ENCODE measurements at places on chromosomes 3 and 15.

GRCh38 chr15:63699101-63699785, 102.1 kb downstream of the FBXL22 start:
- no peak for DNase-seq

DNA sequence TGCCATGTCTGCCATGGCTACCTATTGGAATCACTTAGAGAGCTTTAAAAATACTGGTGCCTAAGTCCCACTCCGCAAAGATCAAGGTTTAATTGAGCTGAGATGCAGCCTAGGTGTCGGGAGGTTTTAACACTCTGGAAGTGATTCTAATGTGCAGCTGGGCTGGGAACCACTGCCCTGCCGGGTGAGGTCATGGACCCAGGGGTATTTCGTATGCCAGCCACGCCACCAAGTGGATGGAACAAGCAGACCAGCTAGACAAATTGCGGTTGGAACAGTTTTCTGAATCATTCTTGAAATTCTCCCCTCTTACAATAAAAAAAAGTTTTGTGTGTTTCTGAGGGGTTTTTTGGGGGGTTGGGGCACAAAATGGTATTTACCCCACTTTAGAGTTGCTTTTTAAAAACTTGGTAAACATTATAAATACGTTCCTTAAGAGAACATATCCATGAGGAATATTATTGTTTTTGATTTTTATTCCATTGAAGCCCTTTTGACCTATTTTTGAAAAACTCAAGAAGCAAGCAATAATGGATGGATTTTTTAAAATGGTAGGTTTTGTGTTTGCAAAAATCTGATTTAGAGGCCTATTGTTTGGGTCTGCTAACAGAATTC, 66.2 kb upstream of the CSTA start:
- peak; percentile 37 for DNase-seq

DNA sequence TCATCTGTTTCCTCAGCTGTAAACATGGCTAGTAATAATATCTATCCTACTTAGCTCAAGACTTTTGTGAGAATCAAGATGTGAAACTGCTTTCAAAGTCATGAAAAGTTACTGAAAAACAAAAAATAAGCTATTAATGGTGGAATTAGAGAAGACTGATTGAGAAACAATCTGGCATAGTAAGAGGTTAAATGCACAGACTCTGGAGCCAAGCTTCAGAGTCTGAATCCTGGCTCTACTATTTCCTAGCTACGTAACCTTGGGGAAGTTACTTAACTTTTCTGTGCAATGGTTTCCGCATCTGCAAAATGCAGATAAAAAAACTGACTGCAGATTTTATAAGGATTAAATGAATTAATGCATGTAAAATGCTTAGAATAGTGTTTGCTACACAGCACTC, 28.8 kb downstream of the LRRFIP2 start:
- DNase-seq, result no peak

DNA sequence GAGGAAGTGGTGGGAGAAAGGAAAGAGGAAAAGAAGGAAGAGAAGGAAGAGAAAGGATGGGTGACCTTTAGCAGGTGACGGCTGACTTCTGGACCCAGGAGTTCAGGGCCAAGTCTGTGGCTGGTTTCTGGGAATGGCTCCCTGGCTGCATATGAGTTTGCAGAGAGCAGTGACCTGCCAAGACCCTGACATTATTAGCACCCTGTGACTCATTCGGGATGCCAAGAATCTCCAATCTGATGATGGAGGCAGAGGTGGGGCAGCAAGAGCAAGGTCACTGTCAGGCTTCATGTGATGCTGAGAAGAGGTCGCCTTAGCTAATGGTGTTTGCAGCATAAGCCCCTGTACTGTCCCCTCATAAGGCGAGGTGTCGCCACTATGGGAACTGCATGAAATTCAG, 42.6 kb downstream of the MYZAP start:
- DNase-seq, result no peak

DNA sequence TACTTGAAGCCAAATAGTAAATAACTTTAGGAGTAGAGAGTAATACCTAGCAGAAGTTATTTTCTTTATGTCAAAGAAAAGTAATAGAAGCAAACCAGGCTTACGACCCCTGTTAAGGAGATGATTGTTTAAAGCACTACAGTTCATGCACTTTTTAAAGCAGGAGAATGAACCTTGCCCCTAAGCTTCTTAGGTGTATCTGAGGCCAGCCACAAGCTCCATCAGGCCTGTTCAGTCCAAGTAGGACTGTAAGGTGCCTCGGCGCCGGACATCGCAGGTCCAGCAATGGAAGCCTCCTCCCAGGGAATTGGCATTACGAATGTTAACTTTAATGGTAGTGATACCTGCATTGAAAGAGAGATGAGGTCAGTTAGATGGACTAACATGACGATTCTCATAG, 16.5 kb downstream of the GATM start:
- no peak for DNase-seq

DNA sequence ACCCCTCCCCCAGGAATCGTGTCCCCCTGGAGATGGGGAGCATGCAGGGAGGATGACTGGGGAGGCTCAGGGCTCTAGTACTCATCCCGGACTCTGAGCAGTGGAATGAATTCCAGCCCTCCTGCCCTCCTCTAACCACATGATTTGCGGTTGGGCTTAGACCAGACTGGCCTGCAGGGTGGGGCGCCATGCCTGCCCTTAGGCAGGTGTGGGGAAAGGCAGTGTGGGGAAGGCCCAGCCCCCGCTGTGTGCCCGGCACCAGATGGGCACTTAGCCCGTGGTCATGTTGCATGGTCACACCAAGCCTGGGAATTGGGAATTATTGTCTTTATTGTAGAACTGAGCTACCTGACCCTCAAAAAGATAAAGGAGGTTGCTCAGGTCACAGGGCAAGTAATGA, 283.8 kb downstream of the TLE3 start:
- no peak for DNase-seq

GRCh38 chr15:25687689-25688088, 175.4 kb downstream of the ATP10A start:
- no peak for DNase-seq

- DNase-seq, result peak; percentile 49
These were observed 1.3 kb downstream of the SLC7A14 start for GRCh38 chr3:170584585-170585007.

DNA sequence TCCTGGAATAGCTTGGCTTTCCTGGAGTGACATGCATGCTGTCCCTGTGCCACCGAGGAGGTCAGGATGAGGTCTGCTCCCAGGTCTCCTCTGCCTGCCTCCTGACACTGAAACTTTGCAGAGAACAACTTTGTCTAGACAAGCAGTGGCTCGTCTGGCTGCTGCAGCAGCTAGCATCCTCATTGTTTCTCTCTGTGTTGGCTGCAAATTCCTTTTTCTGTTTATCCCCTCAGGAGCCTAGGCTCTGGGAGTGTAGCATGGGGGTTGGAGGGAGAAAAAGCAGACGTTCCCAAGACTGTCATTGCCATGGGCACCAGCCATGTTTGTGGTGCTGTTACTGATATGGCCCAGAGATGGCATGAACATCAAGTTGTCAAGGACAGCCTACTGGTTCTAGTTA, 208.7 kb upstream of the LRIG1 start:
- no peak for DNase-seq

DNA sequence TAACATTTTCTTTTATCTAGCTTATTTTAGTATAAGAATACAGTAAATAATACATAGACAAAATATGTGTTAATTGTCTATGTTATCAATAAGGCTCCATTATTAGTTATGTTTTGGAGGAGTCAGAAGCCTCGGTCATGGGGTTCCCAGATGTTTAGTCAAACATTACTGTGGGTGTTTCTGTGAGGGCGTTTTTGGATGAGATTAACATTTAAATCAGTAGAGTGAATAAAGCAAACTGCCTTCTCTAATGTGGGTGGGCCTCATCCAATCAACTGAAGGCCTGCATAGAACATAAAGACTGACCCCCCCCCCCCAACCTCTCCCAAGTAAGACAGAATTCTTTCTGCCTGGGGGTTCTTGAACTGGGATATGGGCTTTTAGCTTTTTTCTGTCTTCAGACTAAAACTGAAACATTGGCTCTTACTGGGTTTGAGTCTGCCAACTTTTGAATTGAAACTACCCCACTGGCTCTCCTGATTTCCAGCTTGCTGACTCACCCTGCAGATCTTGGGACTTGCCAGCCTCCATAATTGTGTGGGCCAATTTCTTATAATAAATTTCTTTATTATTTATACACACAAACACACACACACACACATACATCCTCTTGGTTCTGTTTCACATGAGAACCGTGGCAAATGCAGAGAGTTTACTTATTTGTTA, 192.0 kb downstream of the TPRG1 start:
- no peak for DNase-seq

DNA sequence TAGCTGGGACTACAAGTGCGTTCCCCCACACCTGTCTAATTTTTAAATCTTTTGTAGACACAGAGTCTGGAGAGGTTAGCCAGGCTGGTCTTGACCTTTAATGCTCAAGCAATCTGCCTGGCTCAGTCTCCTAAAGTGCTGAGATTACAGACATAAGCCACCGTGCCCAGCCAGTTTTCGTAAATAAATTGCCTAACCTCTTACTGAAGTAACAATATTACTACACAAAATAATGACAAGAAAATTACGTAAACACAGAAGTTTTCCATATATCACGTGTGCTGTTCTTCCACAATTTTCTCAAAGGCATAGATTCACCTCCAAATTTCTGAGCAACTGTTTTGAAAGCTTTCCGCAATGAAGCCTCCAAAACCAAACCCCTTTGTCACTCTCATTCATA, 58.1 kb upstream of the PROK2 start:
- no peak for DNase-seq

GRCh38 chr15:68663526-68663925, 84.7 kb downstream of the CORO2B start:
- DNase-seq, result no peak

- DNase-seq, result no peak
These were observed 87.7 kb downstream of the TGFBR2 start for GRCh38 chr3:30694148-30694547.

DNA sequence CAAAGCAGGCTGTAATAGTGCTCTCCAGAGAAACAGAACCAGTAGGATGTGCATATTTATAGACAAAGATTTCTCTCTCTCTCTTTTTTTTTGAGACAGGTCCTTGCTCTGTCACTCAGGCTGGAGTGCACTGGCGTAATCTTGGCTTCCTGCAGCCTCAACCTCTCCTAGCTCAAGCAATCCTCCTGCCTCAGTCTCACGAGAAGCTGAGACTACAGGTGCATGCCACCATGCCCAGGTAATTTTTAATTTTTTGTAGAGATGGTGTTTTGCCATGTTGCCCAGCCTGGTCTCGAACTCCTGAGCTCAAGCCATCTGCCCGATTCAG, 67.1 kb upstream of the CHD2 start:
- no peak for DNase-seq
